Mammary epithelial cell (primary cell): ENCODE measurements at places on chromosomes 5 and 9. TPM values are rescaled to one million over a fixed set of nuclear protein-coding genes. Genes with fewer than 3 reads are reported as not detected.

- no peak for DNase-seq
Observed at GRCh38 chr9:121849554-121849953, 198.1 kb downstream of the DAB2IP start.

GRCh38 chr5:171846323-171846722, 60.7 kb downstream of the SMIM23 start:
- no peak for DNase-seq

DNA sequence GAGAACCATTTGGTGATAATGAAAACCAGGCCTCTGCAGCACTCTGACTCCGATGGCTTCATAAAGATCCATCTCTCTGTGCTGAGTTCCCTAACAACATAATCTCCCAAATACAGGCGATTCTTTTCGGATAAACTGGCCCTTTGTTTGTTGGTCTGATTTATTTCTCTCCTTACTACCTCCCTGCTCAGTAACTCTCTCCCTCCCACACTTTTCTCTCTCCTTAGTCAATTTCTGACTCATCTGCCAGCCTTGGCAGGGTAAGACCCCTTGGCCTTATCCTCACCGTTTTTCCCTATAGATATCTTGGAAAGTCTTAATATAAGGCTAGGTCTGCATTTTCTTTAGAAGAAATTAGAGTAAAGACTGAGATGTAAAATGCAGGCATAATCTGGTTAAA, 128.7 kb downstream of the BRINP1 start:
- DNase-seq, result no peak

The TAF11L5 gene
- not detected for total RNA-seq

The SLC25A2 gene
- 0.17 TPM for total RNA-seq

The ABCA1 gene
- 22.5 and 31.3 TPM in 2 replicates for total RNA-seq

The OTULINL gene
- total RNA-seq, result 0.33 TPM
